ENCODE measurements at places on chromosomes 6 and 20.

DNA sequence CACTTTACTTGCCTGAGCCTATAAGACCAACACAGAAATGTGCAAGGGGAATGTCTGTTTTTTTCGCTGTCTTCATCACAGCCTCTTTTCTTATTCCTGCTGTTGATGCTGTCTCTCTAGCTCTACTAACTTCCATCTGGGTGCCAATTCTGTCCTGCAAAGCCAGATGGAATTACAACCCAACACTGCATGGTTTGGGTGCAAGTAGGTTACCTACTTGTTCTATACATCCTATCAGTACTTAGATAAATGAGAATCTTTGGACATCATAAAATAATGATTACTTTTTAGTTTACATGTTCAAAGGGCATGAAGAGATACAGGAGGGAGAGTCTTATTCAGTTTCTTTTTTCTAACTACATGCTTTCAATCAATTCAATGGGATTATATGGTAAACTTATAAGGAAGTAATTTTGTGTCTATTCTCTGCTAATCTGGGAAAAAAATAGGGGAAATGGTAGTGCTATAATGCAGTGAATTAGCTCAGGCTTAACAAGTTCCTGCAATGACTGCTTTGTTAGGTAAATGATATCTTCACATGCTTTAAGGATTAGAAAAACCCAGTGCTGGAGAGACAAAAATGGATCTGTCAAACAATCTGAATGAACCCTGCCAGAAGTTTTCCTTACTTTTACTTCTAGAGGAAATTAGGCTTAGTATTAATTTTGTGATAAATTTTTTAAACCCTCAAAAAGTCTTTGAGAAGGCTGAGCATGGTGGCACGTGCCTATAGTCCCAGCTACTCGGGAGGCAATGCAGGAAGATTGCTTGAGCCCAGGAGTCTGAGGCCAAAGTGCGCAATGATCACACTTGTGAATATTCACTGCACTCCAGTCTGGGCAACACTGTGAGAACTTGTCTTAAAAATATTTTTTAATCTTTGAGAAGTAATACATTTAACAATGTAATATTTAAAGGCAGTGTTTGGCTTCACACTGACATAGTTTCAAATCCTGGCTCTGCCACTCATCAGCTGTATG, 86.5 kb upstream of the E2F3 start:
- no peak for DNase-seq

- no peak for DNase-seq
These were observed 3.6 kb downstream of the FOXC1 start for GRCh38 chr6:1613346-1613687.

GRCh38 chr20:33821270-33821836, 10.2 kb downstream of the CHMP4B start:
- DNase-seq = no peak

- no peak for DNase-seq
These were observed 12.5 kb upstream of the RALGAPB start for GRCh38 chr20:38460040-38460623.

DNA sequence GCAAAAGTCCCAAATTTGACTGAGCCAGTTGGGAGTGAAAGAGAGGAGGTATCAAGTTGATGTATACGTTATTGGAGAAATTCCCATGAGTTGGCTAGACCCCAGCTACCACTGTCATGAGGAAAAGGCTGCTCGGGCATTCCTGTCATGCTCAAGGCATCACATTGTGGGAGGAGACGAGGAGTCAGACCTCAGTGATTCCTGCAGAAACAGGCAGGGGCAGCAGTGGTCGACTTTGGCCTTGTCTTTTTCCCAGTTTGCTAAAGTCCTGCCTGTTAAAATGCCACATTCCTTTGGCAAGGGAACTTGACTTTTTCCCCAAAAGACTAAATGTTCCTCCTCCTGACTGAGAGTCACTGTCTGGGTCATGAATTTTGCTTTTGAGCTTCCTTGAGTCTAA, 295.5 kb upstream of the HS3ST5 start:
- DNase-seq = no peak

- peak; percentile 50 for DNase-seq
These were observed 1.1 kb downstream of the L3MBTL3 start for GRCh38 chr6:130019326-130020072.

DNA sequence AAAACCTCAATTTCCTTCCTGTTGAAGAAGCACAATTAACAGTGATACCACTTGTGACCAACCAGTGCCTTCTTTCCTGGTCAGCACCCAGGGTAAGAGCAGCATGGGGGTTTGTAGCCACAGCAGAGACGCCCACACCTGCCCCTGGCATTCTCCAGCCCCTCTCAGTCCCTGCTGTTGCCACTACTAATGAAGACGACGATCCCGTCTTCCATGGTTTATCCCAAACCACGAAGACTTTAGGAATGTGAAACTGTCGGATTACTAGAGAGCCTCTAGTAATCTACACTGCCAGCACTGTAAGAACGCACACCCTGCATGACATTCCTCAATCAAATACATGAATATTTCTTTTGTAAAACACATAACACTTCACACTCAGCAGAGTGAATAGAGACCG, 60.0 kb downstream of the GINS1 start:
- DNase-seq = no peak

DNA sequence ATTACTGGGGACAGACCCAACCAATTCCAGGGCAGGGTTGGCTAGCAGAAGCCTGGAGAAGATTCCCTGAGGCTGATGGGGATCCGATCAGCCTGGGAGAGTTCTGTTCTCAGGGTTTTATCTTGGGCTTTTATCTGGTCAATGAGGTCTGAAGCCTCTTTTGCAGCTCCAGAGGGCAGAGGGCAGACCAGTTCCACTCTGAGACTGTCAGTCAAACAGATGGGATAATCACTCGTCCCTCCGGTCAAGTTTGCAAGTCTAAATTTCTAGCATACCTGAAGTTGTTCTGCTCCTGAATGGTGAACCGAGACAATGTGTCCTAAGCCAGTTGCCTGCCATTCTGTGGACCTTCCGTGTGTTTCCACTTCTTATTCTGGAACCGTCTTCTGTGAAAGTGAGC, 3.0 kb upstream of the MAS1 start:
- DNase-seq = no peak
